ENCODE measurements at places on chromosomes 5 and 9.
A peak's percentile ranks its signal among the peaks of the same experiment; 100 is the strongest.

DNA sequence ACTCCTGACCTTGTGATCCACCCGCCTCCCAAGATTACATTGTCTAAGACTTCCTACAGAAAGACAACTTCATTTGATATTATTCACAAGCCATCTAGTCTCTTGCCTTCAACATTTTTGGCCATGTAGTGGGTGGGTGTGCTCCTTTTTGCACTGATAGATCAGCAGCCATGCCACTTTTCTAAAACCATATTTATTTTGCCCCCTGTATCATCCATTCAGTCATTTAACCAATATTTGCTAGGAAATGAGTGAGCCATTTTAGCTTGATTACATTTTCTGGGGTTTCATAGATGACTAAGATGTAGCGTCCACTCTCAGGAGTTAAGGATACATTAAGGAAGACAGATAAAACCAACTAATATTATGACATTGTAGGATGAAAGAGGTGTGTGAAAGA lies 555.6 kb downstream of the RAB3C start:
- no peak for DNase-seq

DNA sequence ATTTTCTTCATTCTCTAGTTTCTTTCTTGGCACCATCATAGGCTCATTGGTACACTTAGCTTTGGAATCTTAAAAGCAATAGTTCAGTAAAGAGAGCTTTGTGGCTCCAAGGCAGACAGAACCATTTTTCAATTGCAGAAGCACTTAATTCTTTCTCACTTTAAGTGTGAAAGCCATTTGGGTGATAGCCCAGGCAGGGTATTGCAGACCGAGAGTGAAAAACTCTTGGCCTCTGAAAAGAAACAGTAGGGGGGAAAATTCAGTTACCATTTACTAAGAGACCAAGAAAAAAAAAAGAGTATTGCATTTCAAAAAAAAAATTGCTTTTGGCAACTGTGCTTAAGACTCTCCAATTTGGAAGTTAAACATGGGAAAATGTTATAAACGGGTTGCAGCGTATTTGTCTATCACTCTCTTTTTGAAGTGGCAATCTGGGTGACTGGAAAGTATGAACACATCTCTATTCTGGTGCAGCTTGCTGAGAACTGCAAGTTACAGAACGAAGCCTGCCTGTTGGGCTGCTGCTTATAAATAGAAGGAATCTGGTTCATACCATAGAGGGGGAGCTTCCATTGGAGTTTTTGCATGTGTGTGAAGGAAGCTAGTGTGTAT lies 170.5 kb downstream of the TLE4 start:
- peak; percentile 69 for DNase-seq

DNA sequence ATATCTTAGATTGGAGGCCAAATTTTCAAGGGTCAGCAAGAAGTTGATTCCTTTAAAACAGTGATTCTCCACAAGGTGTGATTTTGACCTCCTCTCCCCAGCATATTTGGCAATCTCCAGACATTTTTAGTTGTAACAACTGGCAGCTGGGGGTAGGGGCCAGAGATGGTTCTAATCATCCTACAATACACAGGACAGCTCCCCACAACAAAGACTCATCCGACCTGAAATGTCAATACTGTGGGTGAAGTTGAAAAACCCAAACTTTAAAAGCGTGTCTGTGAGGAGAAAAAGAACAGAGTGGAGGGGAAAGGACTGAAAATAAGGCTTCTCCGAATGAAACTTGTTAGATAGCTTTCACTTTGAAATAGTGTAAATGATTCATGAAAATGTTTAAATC lies 10.0 kb upstream of the STRBP start:
- no peak for DNase-seq

DNA sequence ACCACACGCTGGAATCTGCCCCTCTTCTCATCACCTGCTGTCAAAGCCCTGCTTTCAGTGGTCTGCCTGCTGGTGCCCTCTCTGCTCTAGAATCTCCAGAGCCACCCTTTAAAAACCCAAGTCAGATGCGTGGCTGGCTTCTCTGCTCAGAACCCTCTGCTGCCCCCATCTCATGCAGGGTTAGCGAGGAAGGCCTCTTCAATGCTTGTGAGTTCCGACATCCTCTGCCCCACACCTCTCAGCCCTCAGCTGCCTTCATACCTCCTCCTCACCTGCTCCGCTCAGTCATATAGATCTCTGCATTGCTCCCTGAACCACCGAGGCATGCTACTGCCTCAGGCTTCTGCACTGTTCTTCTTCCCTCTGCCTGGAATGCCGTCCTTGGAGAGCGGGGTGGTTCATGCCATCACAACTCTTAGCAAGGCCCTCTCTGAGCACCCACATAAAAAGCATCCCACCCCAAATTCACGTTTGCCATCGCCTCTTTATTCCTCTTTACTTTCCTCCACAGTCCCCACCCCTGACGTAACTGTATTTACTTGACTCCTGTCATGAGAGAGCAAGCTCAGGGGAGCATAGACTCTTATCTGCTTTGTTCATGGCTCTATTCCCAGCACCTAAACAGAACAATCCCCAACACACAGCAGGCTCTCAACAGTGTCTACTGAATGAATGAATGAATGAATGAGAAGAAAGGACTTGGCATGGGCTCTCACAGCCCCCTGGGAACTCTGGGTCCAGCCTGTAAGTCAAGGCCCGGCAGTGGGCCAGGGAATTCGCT lies 10.4 kb downstream of the SHB start:
- no peak for DNase-seq

DNA sequence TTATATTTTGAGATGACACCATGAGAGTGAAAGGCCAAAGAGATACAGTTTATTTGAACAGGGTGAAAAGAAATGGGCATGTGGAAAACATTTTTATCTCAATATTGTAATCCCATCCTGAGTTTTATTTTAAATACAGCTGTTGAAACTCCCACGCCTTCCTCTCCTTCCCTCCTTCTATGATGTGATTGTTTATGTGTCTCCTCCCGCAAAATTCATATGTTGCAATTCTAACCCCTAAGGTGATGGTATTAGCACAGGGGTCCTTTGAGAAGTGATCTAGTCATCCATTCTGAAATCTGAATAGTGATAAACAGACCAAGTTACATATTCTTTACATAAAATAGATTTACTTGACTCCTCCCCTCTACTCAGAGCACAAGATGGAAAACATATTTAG lies 1275.4 kb upstream of the C9orf72 start:
- no peak for DNase-seq

GRCh38 chr5:106258591-106259125 lies 1412.1 kb downstream of the EFNA5 start:
- no peak for DNase-seq

DNA sequence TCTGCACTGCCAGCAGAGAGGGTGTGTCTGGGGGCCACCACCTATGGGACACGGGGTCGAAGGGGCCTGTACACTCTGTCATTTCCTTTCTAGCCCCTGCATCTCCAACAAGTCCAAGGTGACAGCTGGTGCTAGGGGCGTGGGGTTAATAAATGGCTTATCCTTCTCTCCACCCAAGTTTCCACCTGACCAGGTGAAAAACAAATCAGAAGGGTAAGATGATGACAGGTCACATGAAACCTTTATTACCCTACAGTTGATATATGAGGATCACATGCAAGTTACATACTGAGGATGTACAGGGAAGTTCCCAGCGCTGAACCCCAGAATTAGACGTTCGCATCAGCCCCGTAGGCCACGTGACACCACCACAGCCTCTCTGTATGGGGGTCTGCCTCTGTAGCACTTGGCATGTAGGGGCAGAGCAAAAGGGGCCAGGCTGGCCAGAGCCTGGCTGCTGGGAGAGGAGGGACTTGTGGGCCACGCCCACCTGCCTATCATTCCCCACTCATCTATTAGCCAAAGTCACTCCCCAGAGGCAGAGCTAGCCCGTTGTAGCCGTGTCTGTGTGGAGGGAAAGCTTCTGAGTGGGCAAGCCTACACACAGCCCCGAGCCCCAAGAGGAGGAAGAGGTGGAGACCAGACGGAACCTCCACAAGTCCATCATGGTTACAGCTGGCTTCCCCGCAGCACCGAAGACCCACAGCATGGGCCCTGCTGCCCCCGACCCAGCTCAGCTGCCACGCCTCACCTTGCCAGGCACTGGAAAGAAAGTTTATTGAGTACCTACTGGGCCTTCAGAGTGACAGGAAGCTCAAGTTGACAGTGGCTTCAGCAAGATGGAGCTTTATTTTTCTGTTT lies 2.2 kb downstream of the TMEM141 start:
- DNase-seq: no peak

DNA sequence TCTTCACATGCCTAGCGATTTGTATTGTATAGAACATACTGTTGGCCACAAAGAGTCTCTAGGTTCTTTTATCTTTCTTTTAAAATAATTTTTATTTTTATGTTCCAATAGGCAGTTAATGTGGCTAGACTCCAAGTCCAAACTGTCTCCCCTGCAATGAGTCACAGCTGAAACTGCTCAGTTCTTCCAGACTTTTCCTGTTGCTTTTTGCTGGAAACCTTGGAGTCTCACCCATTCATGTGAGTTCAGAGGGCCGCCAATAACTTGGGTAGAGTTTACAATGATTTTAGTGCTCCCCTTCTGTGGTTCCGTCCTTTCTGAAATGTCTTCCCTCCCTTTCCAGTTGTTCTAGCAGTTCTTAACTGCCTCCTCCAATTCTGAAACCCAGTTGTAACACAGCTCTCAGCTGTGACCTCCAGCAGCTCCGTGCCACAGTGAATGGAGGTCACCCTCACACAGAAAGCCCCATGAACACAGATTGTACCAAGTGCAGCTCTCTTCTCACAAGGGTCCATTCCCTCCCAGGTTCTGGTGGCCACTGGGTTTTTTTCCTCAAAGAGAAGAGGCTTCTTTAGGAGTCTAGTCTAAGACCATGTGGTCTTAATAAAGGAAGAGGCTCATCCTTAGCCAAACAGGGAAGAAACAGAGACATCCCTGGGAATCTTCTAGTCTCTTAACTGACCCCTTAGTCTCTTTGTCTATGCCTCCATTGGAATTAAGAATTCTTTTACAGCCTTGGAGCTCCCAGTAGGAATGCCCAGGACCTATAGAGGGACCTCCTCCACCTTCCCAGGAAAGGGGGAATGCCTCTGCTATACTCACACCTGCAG lies 198.5 kb downstream of the SPOCK1 start:
- no peak for DNase-seq

GRCh38 chr9:134698587-134699342 lies 57.2 kb downstream of the COL5A1 start:
- DNase-seq: peak; percentile 52

DNA sequence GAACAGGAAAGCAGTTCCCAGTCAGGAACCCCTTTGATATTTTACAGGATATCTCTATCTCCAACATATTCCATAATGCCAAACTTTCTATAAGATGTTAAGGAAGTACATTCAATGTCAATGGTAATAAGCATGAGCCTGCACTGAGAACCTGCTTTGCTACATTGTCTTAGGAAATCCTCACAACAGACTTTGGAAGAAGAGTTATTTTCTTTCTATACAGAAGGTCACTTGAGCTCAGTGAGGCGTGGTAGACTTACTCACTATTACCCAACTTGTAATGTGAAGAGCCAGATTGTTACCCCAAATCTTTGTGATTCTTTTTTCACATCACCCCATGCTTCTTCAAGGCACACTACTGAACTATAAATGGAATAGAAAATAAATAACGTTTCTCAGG lies 435.9 kb downstream of the DNAH5 start:
- no peak for DNase-seq

GRCh38 chr9:101674165-101674564 lies 64.3 kb downstream of the GRIN3A start:
- DNase-seq: no peak

DNA sequence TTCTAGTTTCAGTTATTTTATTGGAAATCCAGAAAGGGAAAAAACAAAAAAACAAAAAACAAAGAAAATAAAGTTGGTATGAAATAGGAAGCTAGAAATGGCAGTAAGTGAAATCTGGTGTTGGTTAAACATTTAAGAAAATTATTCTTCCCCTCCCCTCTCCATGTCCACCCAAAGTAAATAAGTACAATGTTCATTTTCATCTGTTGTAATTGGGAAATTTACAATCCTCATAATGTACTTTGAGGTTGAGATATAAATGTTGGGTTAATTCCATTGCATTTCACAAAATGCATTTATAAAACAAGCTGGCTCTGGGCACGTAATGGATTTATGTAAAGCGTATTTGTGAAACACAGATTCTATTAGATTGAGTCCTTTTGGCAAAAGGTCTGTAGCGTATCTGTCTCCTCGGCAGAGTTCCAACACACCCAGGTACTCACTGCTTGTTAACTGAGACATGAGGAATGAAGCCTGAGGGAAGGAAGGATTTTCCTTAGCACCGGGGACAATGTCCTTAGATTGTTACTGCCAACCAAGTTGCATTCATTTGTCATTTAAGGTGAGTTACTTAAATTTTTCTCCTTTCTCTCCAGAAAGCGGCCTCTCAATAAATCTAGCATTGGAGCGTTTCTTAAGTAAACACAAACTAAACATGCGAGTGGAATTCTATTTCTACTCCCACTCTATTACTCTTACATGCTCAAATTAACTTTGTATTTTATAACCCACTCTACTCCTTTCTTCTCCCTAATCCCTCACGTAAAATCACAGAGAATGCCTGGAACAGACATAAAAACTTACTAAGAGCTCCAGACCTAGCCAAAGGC lies 912.3 kb upstream of the WWC1 start:
- no peak for DNase-seq

DNA sequence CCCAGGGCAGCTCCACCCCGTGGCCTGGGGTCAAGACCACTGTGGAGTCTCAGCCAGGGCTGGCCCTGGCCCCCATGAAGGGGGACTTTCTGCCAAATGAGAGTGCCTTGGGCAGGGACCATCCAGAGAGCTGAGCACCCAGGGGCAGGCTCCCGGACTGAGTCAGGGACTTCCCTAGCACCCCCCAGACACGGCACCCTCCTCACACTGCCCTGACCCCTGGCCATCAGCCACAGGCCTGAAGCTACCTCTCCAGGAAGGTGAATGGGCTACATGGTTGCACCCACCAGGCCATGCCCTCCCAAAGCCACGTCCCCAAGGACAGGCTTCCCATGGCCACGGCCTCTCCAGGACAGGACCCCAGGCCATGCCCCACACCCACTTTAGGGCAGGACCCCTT lies 9.5 kb downstream of the CCDC187 start:
- no peak for DNase-seq

- no peak for DNase-seq
Observed at GRCh38 chr9:14889451-14889850, 20.8 kb downstream of the FREM1 start.

DNA sequence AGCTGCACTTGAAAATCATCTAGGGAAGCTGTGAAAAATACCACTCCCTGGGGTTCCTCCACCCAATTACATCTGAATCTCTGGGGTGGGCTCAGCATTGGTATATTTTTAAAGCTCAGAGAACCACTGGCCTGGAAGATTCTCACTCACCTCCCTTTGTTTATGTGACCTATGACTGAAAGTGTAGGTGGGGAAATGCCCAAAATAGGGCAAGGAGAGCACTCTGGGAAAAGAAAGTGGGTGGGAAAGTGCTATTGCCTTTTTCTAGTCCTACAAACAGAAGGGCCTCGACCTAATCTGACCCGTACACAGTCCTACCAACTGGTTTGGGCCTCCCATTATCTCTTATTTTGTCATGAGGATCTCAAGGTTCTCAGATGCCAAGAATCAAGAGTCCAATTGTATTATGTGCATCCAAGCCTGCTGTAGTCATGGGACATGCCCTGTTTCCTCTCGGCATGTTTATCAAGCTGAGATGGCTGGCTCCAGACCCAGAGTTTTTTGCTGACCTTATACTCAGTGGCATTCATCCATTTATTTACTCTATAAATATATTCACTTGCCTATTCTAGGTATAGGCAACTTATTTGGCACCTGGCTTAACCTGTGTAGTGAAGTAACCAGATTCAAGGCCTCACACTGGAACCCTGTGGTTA lies 483.7 kb downstream of the ENC1 start:
- no peak for DNase-seq
